ENCODE measurements at places on chromosomes 6 and 20.

DNA sequence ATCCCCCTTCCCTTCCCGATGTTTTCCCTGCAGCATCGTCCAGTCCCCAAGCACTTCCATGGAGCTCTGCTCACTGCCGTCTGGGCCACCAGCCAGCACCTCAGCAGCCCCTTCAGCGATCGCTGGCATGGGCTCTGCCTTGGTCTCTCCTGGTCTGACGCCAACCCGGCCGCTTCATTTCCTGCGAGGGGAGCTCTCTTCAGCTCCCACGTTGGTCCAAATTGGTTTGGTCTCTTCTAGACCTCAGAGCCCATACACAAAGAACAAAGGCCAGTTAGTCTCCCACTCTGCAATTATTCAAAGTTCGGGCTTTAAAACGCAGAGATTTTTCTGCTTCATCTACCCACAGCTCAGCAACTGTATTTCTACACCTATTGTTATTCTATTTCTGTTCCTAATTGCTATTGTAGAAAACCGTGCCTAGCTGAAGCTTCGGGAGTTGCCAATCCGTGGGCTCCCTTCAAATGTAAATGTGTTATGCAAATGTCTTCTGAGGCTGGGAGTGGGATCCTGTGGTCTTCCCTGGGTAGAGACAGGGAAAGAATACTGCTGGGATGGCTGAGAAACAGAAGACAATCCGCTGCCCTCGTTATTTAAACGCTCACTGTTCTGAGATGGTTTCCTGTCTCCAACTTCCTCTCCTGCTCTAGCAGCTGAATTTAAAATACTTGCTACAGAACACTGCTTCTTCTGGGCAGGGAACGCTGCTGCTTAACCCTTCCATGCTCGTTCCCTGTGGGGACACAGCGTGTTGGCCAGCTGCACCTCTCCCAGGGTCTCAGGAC is 154.2 kb upstream of the QKI start:
- DNase-seq, result peak; percentile 15

DNA sequence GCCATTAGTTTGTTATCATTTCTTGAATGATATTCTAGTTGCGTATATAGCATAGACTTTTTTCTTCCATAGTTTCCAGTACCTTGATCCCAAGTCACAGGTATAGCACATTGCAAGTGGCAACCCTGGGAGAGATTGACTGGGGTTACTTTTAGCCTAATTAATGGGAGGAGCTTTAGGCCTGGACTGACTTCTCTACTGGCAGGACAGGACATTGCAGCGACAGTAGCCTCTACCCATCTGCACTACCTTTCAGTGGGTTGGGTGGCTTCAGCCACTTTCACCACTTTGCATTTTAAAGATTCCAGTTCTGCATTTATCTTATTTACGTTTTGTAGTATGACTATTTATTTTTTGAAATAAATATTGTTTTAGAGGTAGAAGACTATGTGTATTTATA is 320.3 kb downstream of the RIMS1 start:
- no peak for DNase-seq

DNA sequence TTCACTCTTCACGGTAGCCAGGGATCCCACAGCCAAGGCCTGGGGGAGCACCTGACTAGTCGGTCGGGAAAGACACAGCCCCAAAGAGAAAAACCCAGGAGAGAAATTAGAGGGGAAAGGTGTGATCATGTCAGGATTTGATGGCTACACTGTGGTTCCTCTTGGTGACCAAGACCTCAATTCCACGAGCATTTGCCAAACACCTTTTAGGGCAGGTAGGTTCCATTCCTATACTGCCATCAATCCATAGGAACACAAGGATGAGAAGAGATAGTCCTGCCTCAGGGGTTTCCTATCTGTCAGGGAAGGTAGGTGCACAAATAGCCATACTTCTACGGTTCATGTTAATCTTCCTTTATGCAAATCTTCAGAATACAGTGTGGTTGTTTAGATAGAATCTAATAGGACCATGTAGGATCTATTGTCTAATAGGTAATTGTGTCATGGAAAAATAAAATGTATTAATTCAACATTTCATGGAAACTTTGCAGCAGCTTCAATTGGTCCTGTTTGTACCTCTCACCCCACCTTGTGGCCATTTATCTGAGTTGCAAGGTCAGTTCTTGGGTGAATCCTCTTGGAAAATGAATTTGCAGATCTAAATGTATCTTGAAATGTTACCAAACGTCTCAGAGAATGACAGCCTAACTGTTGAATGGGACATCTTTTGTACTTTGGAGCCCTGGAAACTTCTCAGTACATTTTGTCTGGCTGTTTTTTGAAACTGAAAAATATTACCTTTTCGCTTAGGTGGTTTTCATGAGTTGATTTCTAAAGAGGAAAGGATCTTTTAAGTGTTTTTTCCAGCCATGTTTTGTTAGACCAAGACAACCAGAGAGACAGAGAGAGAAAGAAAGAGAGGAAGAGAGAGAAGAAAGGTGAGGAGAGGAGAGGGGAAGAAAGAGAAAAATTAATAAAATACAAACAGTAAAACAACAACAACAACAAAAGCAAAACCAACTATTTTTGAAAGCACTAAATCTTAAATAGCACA is 33.7 kb upstream of the IYD start:
- peak; percentile 85 for DNase-seq

- DNase-seq, result no peak
Measured at GRCh38 chr6:128244751-128245405, 275.5 kb downstream of the PTPRK start.

DNA sequence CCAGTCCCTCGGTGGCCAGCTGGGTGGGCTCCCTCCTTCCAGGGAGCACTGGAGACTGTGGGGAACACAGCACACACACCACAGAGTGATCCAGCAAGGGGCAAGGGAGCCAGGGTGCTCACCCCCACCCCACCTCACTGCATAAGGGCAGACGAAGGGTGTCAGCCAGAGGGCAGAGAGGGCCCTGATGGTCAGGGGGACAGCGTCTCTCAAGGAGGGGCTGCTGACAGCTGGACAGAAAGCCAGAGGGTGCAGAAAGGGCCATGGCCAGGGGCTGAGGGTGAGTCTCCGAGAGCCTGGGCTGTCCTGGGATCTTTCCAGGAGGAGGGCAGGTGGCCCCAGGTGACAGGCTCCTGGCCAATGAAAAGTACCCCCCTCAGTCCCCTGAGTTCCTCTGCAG is 73.4 kb upstream of the PMEPA1 start:
- DNase-seq, result no peak

GRCh38 chr6:79717989-79718388 is 86.9 kb downstream of the SH3BGRL2 start:
- DNase-seq, result no peak

GRCh38 chr6:30350524-30350923 is 5.6 kb downstream of the RPP21 start:
- peak; percentile 36 for DNase-seq

DNA sequence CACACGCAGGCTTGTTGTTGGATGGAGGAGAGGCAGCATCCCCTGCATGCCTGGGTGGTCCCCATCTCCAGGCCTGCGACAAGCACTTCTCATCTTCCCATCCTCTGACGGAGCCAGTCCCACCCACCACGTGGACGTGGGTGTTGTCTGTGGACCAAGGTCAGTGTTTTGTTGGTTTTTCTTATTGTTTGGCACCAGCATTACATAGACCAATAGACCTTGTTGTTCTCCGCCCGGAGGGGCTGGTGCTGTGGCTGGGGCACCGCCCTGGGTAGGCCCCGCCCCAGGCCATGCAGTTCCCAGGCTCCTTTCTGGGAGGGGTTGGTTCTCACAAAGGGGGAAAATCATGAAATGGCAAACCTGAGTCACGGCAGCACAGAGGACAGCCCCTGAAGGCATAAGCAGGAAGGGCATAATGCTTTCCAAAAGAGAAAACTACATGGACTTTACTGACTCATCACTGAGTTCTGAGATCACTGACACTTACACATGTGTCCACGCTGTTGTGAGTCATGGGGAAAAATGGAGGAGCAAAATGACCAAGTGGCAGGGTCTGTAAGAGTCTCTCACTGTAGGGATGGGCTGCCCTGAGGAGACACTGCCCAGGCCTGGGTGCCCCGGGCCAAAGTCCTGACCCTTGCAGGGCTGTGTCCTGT is 90.8 kb downstream of the THBS2 start:
- peak; percentile 100 for DNase-seq

DNA sequence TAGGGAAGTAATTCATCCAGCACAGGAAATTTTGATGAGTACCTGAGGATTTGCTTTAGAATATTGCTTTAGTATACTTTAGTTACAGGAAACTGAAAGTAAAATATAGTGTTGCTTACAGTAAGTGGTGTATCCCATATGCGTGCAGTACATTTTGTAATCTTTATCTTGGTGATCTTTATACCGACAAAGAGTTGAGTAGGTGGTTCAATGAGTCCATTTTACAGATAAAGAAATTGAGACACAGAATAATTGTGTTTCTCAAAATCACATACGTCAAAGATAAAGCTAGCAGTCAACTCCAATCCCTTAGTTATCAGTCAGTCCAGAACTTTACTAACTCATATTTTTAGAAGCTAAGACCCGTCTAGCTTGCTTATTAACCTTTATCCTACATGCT is 65.8 kb upstream of the E2F3 start:
- no peak for DNase-seq

- no peak for DNase-seq
Measured at GRCh38 chr6:37320646-37321045, 33.1 kb upstream of the RNF8 start.

DNA sequence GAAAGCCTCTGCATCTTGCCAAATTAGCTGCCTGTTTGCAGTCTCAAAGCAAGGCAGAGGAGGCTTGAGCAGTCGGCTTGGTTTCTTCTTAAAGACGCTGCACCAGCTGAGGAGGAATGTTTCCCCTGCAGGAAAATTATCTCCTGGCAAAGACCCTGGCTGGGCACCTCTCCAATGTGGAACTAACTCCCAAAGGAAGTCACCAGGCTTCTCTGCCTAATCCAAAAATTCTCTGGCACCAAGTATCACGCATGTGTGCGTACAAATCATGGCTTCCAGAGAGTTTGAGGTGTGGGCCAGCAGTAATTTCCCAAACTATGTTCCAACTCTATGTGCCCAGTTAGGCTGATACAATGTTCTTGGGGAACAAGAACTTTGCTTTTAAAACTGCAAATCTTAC is 176.2 kb downstream of the KIF16B start:
- DNase-seq, result peak; percentile 23

DNA sequence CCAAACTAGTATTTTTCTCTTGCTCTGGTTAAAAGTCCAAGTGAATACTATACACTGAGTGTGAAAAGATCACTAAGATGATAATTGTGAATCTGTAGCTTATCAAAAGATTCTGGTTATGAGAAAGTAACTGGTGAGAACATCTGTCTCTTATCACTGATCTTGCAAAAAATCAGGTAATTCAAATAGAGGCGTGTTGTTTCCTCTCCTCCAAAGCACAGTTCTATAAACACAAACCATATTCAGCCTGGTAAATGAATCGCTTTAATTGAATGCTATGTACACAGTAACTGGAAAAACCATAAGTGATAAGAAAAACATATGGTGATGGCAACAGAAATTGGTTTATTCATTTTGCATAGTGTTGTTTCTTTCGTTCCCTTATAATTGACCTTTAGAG is 161.0 kb downstream of the RALGAPA2 start:
- DNase-seq, result no peak

DNA sequence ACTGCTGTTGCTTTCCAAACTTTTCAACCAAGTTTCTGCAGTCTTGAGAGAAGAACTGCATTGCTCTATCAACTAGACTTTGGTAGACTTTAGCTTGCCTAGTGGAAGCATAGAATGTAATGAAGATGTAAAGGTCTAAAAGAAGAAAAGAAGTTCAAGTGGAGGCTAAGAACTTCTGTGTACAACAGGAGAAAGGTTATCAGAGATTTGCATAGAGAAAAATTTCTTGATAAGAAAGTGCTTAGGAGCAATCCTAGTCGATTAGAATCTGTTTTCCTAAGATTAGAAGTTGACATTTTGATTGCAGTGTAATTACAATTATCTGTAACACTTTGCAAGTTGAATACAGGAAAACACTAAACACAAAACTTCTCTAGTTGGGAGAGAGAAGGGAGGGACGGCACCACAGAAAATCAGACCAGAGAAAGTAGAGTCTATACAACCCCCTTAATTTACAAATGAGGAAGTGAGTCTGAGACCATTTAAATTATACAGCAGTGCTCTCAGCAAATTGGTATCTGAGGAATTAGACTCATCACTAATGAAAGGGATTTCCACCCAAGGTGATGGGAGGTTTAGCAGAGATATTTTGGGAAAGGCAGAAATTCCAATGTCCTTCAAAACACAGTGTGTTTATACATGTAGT is 194.3 kb upstream of the MARCKS start:
- no peak for DNase-seq

DNA sequence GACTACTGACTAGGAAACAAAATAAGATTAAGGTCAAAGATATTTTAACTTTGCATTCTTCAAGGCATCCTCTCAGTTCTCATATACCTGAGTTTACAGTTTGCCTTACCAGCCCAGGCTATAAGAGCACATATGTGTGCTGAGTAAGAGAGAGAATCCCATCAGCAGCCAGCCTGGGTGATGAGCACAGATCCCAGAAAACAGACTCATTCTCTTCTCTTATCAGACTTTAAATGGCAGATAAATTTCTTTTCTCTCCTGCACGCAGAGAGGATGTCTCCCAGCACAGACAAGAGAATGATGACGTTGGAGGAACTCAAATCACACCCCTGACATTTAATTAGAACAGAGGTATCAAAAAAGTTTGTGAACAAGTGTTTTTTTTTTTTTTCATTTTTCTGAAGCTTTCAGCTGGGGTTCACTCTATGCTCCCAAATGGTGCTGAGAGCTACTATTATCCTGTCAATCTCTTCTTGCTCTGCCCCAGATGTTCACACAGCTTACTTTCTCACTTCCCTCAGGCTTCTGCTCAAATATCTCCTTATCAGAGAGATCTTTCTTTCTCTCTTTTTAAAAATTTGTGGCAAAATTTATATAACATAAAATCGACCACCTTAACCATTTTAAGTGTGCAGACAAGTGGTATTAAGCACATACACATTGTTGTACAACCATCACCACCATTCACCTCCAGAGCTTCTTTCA is 22.4 kb upstream of the HACE1 start:
- DNase-seq, result no peak

Measured in fibroblast of mammary gland (primary cell).